Activated naive CD4-positive, alpha-beta T cell treated with anti-CD3 and anti-CD28 coated beads, Interleukin-2, amount 10 ng/mL, durations not matched to agents 7 days and 5 days (primary cell): ENCODE measurements at places on chromosomes 13 and 19.

DNA sequence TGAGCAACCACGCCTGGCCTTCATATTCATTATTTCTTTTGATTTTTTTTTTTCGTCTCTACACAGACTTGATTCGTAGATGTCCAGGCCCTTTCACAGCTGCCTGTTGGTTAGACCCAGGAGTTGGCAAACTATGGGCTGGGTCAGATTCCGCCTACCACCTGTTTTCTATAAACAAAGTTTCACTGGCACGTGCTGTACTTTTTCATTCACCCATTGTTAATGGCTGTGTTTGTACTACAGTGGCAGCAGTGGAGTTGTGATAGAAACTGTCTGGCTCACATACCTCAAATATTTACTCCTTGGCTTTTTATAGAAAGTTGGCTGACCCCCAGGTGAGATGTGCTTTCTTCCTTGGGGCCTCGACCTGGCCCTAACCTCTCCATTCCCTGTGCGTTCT lies 72.9 kb upstream of the TEX29 start:
- H3K4me1 ChIP-seq: no peaks in the 10 kb centered on the region
- H3K27me3 ChIP-seq: no peaks in the 10 kb centered on the region
- no peak overlapping the region for H3K27ac ChIP-seq
- DNase-seq: no peak
- peaks cover 51% of the 10 kb centered on the region for H3K36me3 ChIP-seq

DNA sequence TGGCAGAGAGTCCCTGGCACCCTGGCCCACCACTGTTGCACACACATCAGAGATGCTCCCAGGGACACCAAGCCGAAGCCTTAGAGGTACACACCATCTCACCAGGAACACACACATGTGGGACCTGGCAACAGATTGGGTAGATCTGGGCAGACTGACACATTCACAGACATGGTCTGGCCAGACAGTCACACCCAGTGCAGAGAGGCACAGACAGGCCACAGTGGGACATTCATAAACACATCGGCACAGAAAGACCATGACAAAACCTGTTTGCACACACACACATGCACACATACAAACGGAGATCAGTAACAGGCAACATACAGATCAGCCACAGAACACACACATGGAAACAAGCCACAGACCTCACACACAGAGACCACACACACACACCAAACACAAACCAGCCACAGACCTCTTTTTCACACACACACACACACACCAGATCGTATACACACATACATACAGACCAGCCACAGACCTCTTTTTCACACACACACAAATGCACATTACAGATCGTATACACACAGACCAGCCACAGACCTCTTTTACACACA lies 6.3 kb upstream of the JUNB start:
- H3K4me1 ChIP-seq: peaks cover 33% of the 10 kb centered on the region
- no peak overlapping the region for H3K4me3 ChIP-seq
- H3K36me3 ChIP-seq: no peaks in the 10 kb centered on the region

- H3K4me1 ChIP-seq: peaks cover 5% of the 10 kb centered on the region
- peaks cover 15% of the 10 kb centered on the region for H3K36me3 ChIP-seq
- H3K4me3 ChIP-seq: no peak overlapping the region
- DNase-seq: no peak
Observed at GRCh38 chr13:113468029-113468428, 14.7 kb upstream of the ADPRHL1 start.

- peaks cover 6% of the 10 kb centered on the region for H3K36me3 ChIP-seq
- H3K27me3 ChIP-seq: peaks cover 4% of the 10 kb centered on the region
- peak overlapping the region; percentile 88 for H3K4me3 ChIP-seq
- DNase-seq: no peak
- peaks cover 39% of the 10 kb centered on the region for H3K4me1 ChIP-seq
Observed at GRCh38 chr19:49814010-49814409, 918 bp upstream of the FUZ start.

- no peaks in the 10 kb centered on the region for H3K36me3 ChIP-seq
- no peaks in the 10 kb centered on the region for H3K27me3 ChIP-seq
- H3K4me3 ChIP-seq: no peak overlapping the region
- H3K27ac ChIP-seq: no peak overlapping the region
- DNase-seq: no peak
Observed at GRCh38 chr13:85738696-85739320, 60.4 kb downstream of the SLITRK6 start.

GRCh38 chr13:97977982-97978381 lies 24.5 kb downstream of the IPO5 start:
- H3K27ac ChIP-seq: peak overlapping the region; percentile 93
- peaks cover 50% of the 10 kb centered on the region for H3K4me1 ChIP-seq
- no peak for DNase-seq
- H3K4me3 ChIP-seq: peak overlapping the region; percentile 90

- peaks cover 15% of the 10 kb centered on the region for H3K4me1 ChIP-seq
- H3K27me3 ChIP-seq: peaks cover 50% of the 10 kb centered on the region
- no peak overlapping the region for H3K27ac ChIP-seq
- H3K36me3 ChIP-seq: no peaks in the 10 kb centered on the region
- no peak overlapping the region for H3K4me3 ChIP-seq
Observed at GRCh38 chr19:51140441-51140840, 1.7 kb upstream of the SIGLEC7 start.

DNA sequence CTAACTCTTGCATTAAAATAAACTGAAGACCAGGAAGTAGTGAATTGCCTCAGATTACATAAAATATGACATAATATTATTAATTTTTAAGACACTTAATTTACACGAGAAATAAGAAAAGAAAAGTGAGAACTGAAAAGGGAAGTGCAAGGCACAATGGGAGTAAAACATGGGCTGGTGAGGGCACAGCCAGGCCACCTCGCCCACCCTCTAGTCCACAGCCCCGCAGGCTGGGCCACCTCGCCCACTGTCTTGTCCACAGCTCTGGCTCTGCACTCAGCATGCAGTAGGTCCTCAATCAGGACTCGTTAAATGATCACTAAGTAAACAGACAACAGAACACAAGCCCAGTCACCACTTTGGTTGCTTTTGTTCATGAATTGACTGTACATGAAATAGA lies 67.8 kb upstream of the ARHGEF7 start:
- peaks cover 12% of the 10 kb centered on the region for H3K27me3 ChIP-seq
- H3K36me3 ChIP-seq: no peaks in the 10 kb centered on the region
- H3K4me3 ChIP-seq: no peak overlapping the region
- H3K4me1 ChIP-seq: peaks cover 7% of the 10 kb centered on the region

- no peak for DNase-seq
- peaks cover 41% of the 10 kb centered on the region for H3K27me3 ChIP-seq
- H3K4me3 ChIP-seq: no peak overlapping the region
- peaks cover 4% of the 10 kb centered on the region for H3K4me1 ChIP-seq
- H3K27ac ChIP-seq: no peak overlapping the region
- no peaks in the 10 kb centered on the region for H3K36me3 ChIP-seq
Observed at GRCh38 chr19:3073931-3074595, 11.8 kb upstream of the TLE5 start.

DNA sequence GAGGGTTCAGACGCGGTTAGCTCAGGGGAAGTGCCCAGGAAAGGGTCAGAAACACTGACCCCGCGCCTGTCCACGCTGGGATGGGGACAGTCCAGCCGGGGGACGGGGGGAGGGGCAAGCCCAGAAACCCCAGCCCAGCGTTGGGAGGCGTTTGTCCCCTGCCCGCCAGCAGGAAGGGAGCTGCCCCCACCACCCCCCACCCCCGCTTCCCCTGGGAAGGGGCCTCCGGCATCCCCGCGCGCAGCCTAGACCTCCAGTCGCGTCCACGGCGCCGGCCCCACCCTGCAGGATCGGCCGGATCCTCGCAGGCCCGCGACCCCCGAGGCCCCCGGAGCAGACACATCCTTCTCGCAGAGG lies 277 bp downstream of the GIPC1 start:
- H3K4me1 ChIP-seq: peaks cover 33% of the 10 kb centered on the region
- no peak for DNase-seq
- H3K36me3 ChIP-seq: peaks cover 9% of the 10 kb centered on the region
- peaks cover 26% of the 10 kb centered on the region for H3K27me3 ChIP-seq
- H3K27ac ChIP-seq: peak overlapping the region; percentile 84
